ENCODE measurements at places on chromosomes 13 and 19.

GRCh38 chr13:106530171-106530851 lies 5.2 kb downstream of the EFNB2 start:
- DNase-seq, result no peak

DNA sequence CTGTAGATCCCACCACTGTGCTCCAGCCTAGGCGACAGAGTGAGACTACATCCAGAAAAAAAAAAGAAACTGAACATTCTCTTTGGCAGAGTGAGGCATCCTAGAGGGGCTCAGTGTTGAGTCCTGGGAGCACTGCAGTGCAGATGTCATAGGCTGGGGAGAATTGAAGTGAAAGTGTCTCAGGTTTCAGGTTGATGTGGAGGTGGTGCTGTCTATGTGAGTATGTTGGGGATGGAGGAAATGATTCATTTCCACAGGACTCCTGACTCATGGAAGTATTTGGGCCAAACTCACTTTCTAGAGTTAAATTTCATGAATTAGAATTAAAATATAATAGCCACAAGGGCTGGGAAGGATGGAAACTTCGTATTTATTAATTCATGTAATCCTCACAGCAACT lies 134.4 kb upstream of the TSC22D1 start:
- peak; percentile 73 for DNase-seq

GRCh38 chr13:46348961-46349360 lies 38.1 kb downstream of the RUBCNL start:
- no peak for DNase-seq

- DNase-seq, result no peak
Measured at GRCh38 chr19:33402421-33403220, 29.1 kb downstream of the CEBPG start.

DNA sequence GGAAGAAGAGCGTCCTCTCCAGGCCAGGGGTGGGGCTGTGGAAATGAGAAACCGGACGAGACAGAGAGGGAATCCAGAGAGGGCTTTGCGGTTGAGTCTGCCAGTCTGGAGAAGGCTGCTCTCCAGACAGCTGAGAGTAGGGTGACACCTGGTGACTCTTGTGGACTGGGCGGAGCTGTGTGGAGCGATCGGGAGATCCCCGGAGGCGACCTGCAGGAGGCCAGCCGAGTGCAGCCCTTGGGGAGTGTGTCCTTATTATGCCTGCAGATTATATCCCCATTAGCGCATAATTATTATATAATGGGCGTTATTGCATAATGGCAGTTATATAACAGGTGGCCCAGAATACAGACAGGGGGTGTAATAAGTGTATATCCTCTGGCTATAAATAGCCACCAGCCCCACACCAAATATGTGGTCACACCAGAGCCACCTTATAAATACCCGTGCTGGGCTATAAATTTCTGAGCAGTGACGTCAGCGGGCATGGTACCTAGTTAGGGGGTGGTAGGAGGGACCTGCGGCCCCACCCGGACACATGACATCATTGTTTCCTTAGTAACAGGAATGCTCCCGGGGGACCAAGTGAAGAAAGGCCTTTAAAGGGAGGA lies 41.2 kb downstream of the NFIX start:
- no peak for DNase-seq

GRCh38 chr13:106874323-106874722 lies 306.4 kb upstream of the ARGLU1 start:
- DNase-seq, result no peak

GRCh38 chr13:87669379-87669978 lies 1.7 kb upstream of the SLITRK5 start:
- peak; percentile 28 for DNase-seq

- no peak for DNase-seq
Measured at GRCh38 chr13:73955977-73956500, 178.2 kb downstream of the KLF12 start.

GRCh38 chr19:5212101-5212500 lies 128.5 kb downstream of the PTPRS start:
- no peak for DNase-seq

DNA sequence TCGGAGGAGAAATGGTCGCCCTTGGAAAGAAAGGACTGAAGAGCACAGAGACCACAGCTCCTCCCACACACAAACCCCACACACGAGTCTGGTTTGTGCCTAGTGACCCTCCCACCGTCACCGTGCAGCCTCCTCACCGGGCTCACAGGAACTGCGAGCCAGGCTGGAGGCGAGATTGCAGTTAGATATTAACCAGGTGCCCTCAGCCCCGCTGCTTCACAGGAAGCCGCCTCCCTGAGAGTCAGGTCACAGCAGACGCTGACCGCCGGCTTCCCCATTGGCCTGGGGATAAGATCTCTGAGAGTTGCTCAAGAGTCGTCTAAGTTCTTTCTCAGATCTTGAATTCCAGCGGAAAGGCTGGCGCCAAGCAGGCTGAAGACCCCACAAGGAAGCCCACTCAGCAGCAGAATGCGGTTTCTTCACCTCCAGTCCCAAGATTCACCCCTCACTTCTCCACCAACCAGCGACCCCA lies 870 bp downstream of the ZNF44 start:
- peak; percentile 72 for DNase-seq

GRCh38 chr13:43111559-43112400 lies 88.4 kb downstream of the DNAJC15 start:
- no peak for DNase-seq

- no peak for DNase-seq
Measured at GRCh38 chr19:13762635-13763235, 1.6 kb upstream of the MRI1 start.

DNA sequence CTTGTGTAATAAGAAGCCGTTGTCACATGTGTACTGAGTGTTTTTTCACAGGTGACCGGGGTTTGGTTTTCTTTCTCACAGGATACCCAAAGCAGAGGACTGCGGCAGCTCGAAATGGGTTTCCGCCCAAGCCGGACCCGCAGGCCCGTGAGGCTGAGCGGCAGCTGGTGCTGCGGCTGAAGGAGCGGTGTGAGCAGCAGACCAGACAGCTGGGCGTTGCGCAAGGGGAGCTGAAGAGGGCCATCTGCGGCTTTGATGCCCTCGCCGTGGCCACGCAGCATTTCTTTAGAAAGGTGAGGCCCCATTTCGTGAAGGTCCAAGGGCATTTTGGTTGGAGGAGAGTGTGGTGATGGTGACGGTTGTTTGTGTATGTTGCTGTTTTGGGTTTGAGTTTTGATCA lies 236.3 kb downstream of the SLC7A1 start:
- no peak for DNase-seq

- no peak for DNase-seq
Measured at GRCh38 chr13:100245104-100245503, 156.2 kb downstream of the PCCA start.

DNA sequence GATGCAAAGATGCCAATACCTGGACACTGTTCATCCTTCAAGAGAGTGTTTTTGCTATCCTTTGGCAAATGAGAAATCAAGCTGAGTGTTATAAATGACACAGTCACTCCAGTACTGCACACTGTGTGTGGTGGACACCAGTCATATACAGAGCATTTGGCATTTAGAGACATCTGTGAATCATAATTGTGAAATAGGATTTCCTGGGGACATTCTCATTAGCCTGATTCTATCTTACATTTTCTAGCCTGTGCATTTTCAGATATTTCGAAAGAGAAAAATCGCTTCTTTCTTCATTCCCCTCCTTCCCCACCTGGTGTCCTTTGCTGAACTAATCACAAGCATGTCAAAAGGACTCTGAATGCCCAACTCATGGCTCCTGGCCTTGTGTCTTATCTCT lies 781.0 kb upstream of the ARGLU1 start:
- DNase-seq, result no peak

- no peak for DNase-seq
Measured at GRCh38 chr13:75643693-75644092, 7.6 kb downstream of the LMO7 start.

GRCh38 chr19:39130337-39131254 lies 5.0 kb downstream of the PAK4 start:
- DNase-seq, result no peak

- DNase-seq, result no peak
Measured at GRCh38 chr13:26019881-26020870, 31.6 kb downstream of the SHISA2 start.

GRCh38 chr19:49613374-49613773 lies 22.4 kb downstream of the PRR12 start:
- no peak for DNase-seq

GRCh38 chr19:28290963-28291657 lies 921.8 kb downstream of the UQCRFS1 start:
- DNase-seq, result no peak

- DNase-seq, result no peak
Measured at GRCh38 chr19:38437917-38438316, 4.4 kb downstream of the RYR1 start.

DNA sequence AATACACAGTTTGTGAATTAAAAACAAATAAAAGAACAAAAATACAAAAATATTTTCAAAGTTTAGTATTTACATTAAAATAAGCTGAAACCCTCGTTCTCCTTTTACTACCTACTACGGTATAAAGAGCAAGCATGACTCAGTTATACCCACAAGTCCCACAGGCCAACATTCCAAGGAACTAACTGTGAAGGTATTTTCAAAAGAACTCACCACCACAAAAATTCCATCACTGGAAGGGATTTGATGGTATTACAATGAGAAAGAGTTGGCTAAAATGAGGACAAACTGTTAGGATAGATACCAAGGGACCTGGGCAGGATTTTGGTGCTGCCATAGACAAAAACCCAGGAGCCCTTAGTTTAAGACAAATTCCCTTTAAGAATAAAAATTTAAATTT lies 122.7 kb downstream of the TBC1D4 start:
- no peak for DNase-seq

DNA sequence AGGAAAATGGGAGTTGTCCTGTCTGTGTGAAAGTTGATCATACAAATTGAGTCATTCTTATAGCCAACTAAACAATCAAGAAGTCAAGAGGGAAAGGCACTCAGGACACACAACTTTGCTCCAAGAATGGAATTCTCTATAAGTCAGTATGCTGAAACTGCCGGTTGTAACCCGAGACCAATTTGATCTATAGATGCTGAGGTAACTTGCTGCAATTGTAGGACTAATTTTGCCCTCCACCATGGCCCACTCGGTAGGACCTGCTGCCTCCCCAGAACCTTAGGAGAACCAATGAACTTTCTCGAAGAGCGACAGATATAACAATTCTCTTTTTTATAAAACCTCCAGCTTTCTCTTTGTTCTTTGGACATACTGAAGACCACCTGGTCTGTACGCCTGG lies 157.0 kb downstream of the RNF17 start:
- no peak for DNase-seq

DNA sequence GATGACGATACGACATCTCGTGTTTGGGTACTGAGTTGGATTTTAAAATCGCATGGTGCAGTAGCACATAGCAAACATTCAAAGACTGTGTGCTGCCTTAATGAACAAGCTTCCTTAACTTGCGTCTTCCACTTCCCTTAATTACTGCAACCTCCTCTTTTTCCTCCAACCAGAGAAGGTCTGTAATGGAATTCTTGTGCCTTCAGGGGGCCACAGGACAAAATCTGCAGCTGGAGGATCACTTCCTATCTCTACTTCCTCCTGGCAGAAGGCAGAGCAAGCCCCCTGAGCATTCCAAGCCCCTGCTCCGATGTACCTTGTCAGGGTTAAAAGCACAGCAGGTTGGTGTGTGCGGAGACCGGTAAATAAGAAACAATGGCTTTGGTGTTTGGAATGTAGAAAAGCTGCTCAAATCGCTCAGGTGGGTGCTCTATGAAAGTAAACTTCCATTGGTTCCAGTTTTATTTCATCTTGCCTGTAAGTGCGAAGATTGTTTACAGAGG lies 151.3 kb upstream of the UQCRFS1 start:
- DNase-seq, result no peak

DNA sequence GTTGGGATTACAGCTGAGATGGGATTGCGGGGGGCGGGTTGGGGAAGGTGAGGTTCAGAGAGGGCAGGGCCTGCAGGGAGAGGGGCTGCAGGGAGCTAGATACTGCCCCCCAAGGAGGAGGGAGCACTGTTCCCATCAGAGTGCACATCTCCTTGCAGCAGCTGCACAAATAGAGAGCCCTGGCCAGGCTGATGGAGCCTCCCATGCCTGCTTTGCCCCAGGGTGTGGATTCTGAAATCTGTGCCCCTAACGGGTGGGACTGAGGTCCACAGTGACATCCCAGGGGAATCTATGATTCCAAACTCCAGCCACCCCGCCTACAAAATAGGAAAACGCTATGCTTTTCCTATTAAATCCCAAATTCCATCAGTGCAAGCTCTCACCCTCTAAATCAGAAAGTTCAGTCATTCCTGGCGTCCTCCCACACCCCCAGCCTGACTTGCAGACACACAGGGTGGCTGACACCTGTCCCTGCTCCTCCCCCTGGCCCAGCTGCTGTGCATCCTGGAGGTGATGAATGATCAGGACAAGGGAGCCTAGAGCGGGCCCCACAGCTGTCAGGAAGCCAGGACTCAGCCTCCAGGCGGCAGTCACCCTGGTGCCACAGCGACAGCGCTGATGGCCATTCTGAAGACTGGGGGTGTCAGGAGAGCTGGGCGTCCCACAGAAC lies 6.3 kb upstream of the CEACAM21 start:
- no peak for DNase-seq

GRCh38 chr19:40597329-40597838 lies 3.8 kb upstream of the LTBP4 start:
- no peak for DNase-seq

DNA sequence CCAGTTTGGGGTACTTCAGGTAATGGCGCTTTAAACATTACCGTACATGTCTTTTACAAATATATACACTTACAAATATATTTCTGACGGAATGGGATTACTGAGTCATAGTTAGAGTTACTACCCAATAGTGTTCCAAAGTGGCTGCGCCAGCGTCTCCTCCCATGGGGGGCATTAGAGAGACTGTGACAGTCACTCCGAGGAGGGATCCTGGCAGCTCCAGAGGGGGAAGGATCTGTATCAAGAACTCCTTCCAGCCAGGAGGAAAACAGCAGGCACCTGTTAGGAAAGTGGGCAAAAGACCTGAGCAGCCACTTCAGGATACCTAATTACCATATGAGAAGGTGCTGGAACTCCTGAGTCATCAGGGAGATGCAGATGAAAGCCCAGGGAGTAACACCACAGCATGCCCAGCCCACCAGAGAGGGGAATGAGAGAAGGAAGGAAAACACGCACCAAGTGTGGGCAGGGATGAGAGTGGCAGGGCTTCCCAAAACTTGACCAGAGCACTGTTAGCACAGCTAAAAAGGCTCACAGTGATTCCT lies 52.9 kb downstream of the SLC7A9 start:
- DNase-seq, result no peak

GRCh38 chr13:92175330-92175729 lies 776.9 kb downstream of the GPC5 start:
- DNase-seq, result no peak

GRCh38 chr13:27853861-27854260 lies 61.6 kb downstream of the GSX1 start:
- DNase-seq, result no peak

DNA sequence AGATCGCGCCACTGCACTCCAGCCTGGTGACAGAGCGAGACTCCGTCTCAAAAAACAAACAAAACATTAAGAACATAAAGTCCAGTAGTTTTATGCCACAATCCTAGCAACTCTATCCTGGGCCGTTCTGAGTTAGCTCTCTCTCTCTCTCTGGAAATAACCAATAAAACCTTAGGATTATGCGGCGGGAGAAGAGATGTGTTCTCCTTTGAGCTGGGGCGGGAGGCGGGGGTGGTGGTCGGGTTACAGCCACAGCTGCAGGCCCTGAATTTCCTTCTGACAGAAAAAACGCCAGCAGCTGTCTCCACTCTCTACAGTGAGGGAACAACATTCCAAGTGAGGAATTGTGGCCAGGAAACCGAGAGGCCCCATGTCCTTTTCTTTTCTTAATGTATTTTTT lies 9.1 kb upstream of the PNMA8A start:
- no peak for DNase-seq

All from activated CD4-positive, alpha-beta T cell treated with anti-CD3 and anti-CD28 coated beads, Interleukin-2, Interleukin-6, amounts not matched to agents 100 ng/mL and 50 ng/mL, durations not matched to agents 16 hours and 8 hours (primary cell).